CD8-positive, alpha-beta memory T cell (primary cell): ENCODE measurements at places on chromosomes 16 and 17. TPM values are rescaled to one million over a fixed set of nuclear protein-coding genes. Genes with fewer than 3 reads are reported as not detected.

The INCA1 gene
- 0.18 TPM for total RNA-seq

- no peaks in the 10 kb centered on the region for H3K36me3 ChIP-seq
- no peak for DNase-seq
- no peaks in the 10 kb centered on the region for H3K27me3 ChIP-seq
- H3K4me1 ChIP-seq: peaks cover 18% of the 10 kb centered on the region
- no peak overlapping the region for H3K4me3 ChIP-seq
Measured at GRCh38 chr16:68147444-68147843, 62.3 kb downstream of the NFATC3 start.

- no peaks in the 10 kb centered on the region for H3K27me3 ChIP-seq
- no peak overlapping the region for H3K27ac ChIP-seq
- H3K36me3 ChIP-seq: no peaks in the 10 kb centered on the region
- no peaks in the 10 kb centered on the region for H3K4me1 ChIP-seq
Measured at GRCh38 chr17:30547778-30548573, 70.8 kb downstream of the GOSR1 start.

The HAS3 gene
- 0.62 TPM for total RNA-seq

DNA sequence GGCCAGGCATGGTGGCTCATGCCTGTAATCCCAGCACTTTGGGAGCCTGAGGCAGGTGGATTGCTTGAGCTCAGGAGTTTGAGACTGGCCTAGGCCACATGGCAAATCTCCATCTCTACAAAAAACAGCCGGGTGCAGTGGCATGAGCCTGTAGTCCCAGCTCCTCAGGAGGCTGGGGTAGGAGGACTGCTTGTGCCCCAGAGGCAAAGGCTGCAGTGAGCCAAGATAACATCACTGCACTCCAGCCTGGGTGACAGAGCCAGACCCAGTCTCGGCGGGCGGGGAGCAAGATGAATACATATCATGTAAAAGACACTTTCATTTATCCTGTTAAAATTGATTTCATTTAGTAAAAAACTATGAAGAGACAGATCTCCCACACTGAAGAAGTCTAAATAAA lies 54.6 kb downstream of the CREBBP start:
- no peaks in the 10 kb centered on the region for H3K27me3 ChIP-seq
- H3K4me3 ChIP-seq: no peak overlapping the region
- H3K36me3 ChIP-seq: no peaks in the 10 kb centered on the region
- H3K4me1 ChIP-seq: peaks cover 60% of the 10 kb centered on the region

DNA sequence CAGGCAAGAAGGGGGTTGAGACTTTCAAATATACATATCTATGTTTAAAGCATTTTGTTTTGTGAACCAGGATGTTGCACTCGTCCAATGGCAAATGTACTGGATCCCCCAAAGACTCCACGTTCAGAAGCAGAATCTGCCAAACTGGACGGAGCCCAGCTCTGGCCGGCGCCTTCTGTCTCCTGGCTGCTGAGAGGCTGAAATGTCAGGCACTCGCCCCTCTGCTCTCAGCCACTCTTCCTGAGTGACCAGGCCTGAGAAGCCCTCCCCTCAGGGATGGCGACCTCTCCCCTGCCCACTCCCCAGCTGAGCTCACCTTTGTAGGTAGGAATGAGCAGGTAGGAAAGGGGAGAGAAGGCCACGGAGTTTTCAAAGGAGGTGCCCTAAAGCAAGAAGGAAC lies 187.5 kb upstream of the FOXF1 start:
- H3K27me3 ChIP-seq: no peaks in the 10 kb centered on the region
- H3K36me3 ChIP-seq: no peaks in the 10 kb centered on the region
- no peak overlapping the region for H3K27ac ChIP-seq
- H3K4me3 ChIP-seq: no peak overlapping the region
- H3K4me1 ChIP-seq: no peaks in the 10 kb centered on the region

- H3K36me3 ChIP-seq: peaks cover 3% of the 10 kb centered on the region
- no peak overlapping the region for H3K27ac ChIP-seq
- no peaks in the 10 kb centered on the region for H3K27me3 ChIP-seq
- no peak for DNase-seq
- H3K4me1 ChIP-seq: peaks cover 16% of the 10 kb centered on the region
Measured at GRCh38 chr17:21218101-21218500, 4.1 kb upstream of the TMEM11 start.

The STAC2 gene
- not detected for total RNA-seq

- H3K27me3 ChIP-seq: no peaks in the 10 kb centered on the region
- peaks cover 9% of the 10 kb centered on the region for H3K4me1 ChIP-seq
- H3K4me3 ChIP-seq: no peak overlapping the region
- no peaks in the 10 kb centered on the region for H3K36me3 ChIP-seq
- H3K27ac ChIP-seq: no peak overlapping the region
- no peak for DNase-seq
Measured at GRCh38 chr17:80106751-80107150, 5.4 kb downstream of the GAA start.

The CCL8 gene
- total RNA-seq: not detected

The ASGR1 gene
- 0.46 TPM for total RNA-seq

GRCh38 chr17:10121971-10122707 lies 76.3 kb downstream of the GAS7 start:
- no peak overlapping the region for H3K4me3 ChIP-seq
- H3K36me3 ChIP-seq: no peaks in the 10 kb centered on the region
- H3K4me1 ChIP-seq: peaks cover 61% of the 10 kb centered on the region
- peak; percentile 30 for DNase-seq
- H3K27me3 ChIP-seq: no peaks in the 10 kb centered on the region

DNA sequence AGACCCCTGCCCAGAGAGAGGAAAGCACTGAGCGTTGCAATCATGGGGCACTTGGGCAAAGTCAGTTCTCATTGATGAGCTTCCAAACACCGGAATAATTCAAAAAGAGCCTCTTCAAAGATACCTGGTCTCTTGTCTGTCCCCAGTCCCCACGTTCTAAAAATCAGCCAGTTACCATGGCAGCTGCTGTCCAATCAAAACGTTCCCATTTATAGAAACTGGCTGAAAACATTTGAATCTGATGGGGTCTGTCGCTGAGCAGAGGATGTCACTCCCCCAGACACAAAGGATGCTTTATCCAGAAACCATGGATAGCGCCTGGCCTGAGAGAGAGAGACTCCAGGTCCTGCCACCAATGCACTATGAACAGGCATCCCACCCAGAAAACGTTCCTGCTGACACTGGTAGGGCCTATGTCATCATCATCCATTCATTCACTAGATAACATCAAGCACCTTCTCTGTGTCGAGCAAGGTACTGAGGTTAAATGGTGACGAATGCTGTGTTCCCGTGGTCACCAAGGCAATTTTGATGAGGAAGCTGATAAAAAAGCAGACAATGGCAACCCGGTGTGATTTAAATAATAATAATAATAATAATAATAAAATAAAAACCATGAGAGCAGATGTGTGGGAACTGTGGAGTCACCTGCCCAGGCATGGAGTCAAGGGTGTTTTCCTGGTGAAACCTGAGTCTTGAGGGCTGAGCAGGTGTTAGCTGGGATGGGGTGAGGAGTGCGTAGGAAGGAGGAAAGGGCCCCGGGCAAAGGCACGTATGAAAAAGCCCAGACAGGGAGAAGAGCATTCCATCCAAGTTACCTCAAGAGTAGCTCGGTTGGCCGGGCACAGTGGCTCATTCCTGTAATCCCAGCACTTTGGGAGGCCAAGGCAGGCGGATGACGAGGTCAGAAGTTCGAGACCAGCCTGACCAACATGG lies 19.0 kb upstream of the CALB2 start:
- H3K27me3 ChIP-seq: no peaks in the 10 kb centered on the region
- H3K4me3 ChIP-seq: no peak overlapping the region
- H3K27ac ChIP-seq: no peak overlapping the region
- no peaks in the 10 kb centered on the region for H3K4me1 ChIP-seq
- H3K36me3 ChIP-seq: no peaks in the 10 kb centered on the region
- DNase-seq: no peak

The P2RX1 gene
- 0.22 TPM for total RNA-seq

The HES7 gene
- 1.8 TPM for total RNA-seq

- H3K27ac ChIP-seq: no peak overlapping the region
- no peak for DNase-seq
- H3K36me3 ChIP-seq: no peaks in the 10 kb centered on the region
- no peaks in the 10 kb centered on the region for H3K4me1 ChIP-seq
Measured at GRCh38 chr17:55606488-55606815, 95.2 kb upstream of the SMIM36 start.

- H3K36me3 ChIP-seq: no peaks in the 10 kb centered on the region
- no peak for DNase-seq
- no peak overlapping the region for H3K27ac ChIP-seq
Measured at GRCh38 chr17:10557422-10557821, 8.0 kb upstream of the MYH2 start.

DNA sequence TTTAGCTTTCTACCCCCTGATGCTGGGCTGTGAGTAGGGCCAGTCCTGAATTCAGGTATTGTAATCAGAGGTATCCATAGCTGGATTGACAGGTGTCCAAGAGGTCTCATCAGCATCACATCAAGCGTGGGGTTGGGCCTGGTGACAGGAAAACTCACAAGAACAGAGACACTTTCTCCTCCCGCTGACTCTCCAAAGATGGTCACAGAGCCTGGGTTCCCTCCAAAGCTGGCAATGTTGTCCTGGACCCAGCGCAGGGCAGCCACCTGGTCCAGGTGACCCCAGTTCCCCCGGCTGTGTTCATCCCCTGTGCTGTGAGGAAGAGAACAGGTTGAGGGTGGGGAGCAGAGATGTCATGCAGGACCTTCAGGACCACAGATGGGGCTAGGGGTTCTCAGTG lies 11.7 kb downstream of the CES1 start:
- H3K27me3 ChIP-seq: no peaks in the 10 kb centered on the region
- DNase-seq: no peak
- H3K27ac ChIP-seq: no peak overlapping the region
- no peak overlapping the region for H3K4me3 ChIP-seq
- no peaks in the 10 kb centered on the region for H3K36me3 ChIP-seq
- no peaks in the 10 kb centered on the region for H3K4me1 ChIP-seq

DNA sequence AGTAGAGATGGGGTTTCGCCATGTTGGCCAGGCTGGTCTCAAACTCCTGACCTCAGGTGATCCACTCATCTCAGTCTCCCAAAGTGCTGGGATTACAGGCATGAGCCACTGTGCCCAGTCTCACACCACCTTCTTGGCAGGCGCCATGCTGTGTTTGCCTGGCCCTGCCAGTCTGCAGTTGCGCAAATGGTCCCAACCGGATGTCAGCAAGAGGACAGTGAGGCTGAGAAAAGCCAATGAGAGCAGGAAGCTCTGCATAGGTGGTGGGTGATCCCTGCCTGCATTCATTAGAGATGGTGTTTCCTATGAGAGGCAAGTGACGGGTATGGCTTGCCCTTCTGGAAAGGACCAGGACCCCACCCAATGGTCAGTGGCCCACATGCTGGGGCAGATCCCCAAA lies 59.3 kb downstream of the PECAM1 start:
- DNase-seq: no peak
- H3K27ac ChIP-seq: no peak overlapping the region
- no peak overlapping the region for H3K4me3 ChIP-seq
- peaks cover 5% of the 10 kb centered on the region for H3K4me1 ChIP-seq
- H3K36me3 ChIP-seq: peaks cover 3% of the 10 kb centered on the region

The DOK4 gene
- 7.0 TPM for total RNA-seq

The TRAF4 gene
- 176 TPM for total RNA-seq

DNA sequence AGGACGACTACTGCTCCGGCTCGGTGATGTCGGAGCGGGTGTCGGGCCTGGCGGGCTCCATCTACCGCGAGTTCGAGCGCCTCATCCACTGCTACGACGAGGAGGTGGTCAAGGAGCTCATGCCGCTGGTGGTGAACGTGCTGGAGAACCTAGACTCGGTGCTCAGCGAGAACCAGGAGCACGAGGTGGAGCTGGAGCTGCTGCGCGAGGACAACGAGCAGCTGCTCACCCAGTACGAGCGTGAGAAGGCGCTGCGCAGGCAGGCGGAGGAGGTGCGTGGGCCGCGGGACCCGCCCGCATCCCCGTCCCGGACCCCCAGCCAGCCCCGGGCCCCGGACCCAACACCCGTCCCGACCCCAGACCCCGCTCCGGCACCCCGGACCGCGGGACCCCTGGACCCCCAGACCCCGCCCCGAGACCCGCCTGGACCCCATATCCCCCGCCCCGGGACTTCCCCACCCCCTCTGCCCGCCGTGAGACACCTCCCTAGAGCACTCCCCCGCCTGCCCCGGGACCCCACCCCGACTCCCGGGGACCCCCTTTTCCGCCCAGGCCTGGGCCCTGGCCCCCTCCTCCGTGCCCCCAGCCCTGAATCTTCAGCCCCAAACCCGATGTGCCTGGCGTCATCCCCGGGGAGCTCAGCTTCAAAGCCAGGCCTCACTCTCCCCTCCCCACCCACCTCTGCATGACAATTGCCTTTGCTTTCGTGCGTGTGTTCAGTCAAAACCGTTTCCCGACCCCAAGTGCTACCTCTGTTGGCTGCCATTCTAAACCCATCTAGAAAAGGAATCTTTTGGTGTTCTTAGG lies 594 bp downstream of the MAPK8IP3 start:
- peaks cover 33% of the 10 kb centered on the region for H3K4me1 ChIP-seq
- DNase-seq: peak; percentile 31
- peak overlapping the region; percentile 96 for H3K4me3 ChIP-seq
- no peaks in the 10 kb centered on the region for H3K36me3 ChIP-seq

The CBFA2T3 gene
- 0.22 TPM for total RNA-seq

- no peaks in the 10 kb centered on the region for H3K27me3 ChIP-seq
- peaks cover 68% of the 10 kb centered on the region for H3K4me1 ChIP-seq
- H3K27ac ChIP-seq: no peak overlapping the region
- peak; percentile 37 for DNase-seq
- no peak overlapping the region for H3K4me3 ChIP-seq
Measured at GRCh38 chr17:77327566-77328464, 187.0 kb downstream of the SEC14L1 start.

DNA sequence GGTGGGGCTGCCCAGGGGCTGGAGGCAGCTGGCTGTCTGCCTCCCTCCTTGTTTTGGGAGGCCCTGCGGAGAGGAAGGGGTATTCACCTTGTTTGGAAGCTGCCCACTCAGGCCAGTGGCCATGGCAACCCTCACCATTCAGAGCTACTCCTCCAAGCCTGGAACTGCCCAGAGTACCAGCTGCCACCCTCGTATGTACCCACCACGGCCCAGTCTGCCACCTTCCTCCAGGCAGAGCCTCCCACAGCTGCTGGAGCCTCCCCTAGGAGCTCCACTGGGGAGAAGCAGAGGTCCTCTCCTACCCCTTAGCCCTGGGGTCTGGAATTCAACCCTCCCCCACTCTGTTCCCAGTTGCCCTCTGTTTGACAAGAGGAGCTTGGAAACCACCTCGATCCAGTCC lies 90.7 kb downstream of the AXIN2 start:
- no peaks in the 10 kb centered on the region for H3K4me1 ChIP-seq
- DNase-seq: no peak
- no peak overlapping the region for H3K27ac ChIP-seq
- H3K36me3 ChIP-seq: no peaks in the 10 kb centered on the region
- no peaks in the 10 kb centered on the region for H3K27me3 ChIP-seq

The NPIPB6 gene
- not detected for total RNA-seq

GRCh38 chr17:67289181-67289876 lies 44.3 kb upstream of the HELZ start:
- no peak overlapping the region for H3K4me3 ChIP-seq
- DNase-seq: no peak
- no peaks in the 10 kb centered on the region for H3K36me3 ChIP-seq
- no peaks in the 10 kb centered on the region for H3K27me3 ChIP-seq

DNA sequence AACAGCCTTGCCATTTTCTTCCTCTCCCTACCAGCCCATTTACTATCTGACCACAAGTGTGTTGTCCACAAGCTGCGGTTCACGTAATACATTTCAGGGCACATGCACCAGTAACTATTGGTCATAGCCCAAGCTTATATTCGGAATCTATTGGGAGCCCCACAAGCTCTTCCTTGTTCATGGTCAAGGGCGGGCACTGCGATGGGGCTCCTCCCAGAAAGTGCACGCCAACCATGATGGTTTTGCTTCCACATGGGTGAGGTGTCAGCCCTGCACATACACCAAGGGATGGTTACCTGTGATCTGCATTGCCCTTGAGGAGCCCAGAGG lies 12.1 kb downstream of the THRA start:
- no peak overlapping the region for H3K27ac ChIP-seq
- H3K4me1 ChIP-seq: peaks cover 44% of the 10 kb centered on the region
- no peak overlapping the region for H3K4me3 ChIP-seq
- H3K27me3 ChIP-seq: no peaks in the 10 kb centered on the region
- peaks cover 17% of the 10 kb centered on the region for H3K36me3 ChIP-seq
